ENCODE measurements at places on chromosomes 16 and 17.

GRCh38 chr16:24876231-24876630, 30.5 kb downstream of the SLC5A11 start:
- DNase-seq, result no peak

DNA sequence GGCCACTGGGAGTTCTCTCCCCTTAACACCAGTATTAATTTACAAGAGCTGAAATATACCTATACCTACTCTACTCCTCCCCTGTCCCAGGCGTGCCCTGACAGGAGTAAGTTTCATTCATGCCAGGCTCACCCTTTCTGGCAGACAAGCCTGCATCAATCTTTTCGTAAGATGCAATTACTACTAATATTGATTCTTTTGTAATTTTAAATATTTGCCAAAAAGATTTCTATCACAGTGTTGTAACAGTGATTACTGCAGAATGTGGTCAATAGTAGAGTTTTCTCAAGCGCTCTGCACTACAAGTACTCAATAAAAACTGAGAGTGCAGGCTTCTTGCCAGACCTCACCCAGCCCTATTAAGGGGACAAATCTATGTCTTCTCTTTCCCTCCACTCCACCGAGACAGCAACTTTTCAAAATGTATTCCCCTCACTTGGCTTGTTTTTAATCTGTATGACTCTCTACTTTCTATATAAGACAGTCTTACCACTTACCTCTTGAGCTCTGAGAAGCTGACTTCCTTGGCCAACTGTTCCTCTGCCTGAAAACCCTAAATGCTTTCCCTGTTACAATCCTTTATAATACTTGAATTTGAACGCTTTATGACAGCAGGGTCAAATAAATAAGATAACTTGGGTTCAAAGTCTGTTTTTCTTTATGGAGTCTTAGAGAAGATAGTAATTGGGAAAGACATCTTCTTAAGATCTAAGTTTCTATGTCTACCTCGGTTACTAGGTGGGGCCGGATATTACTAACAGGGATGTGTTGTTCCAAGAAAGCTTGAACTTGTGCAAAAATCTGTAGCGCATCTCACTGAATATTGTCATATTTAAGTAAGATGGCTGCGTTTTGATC, at the start of gene TMIGD1:
Gene TMIGD1 (minus strand): TSS at position 555 of the 858 bp plus-strand sequence. CDS start 1,924 bp downstream, outside the sequence.
- DNase-seq, result no peak

DNA sequence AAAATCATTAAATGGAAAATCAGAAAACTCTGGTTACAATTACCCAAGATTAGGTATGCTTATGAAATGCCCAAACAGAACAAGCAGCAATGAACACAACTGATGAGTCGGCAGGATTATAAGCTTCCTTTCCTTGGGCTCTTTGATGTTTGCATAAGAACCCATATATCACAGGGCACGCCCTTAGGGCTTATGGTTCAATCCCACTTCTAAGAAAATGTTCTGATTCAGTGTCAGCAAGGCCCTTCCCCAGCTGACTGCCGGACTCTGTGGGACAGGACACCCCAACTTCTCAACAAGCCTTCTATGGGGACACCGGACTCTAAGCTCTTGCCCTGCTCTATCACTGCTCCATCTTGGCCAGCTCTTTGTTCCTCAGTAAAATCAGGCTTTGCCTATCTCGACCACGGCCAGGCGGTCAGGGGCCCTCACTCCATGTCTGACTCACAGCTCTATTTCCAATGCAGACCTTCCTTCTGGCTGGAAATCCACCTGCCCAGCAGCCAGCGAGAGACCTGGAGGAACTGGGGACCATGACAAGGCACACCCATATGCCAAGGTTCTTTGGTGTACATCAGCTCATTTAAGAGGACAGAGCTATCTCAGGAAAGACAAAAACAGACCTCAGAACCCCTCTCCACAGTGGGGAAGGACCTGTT, 26.8 kb downstream of the LITAFD start:
- DNase-seq, result no peak

GRCh38 chr16:48918520-48919258, 308.7 kb upstream of the N4BP1 start:
- no peak for DNase-seq

DNA sequence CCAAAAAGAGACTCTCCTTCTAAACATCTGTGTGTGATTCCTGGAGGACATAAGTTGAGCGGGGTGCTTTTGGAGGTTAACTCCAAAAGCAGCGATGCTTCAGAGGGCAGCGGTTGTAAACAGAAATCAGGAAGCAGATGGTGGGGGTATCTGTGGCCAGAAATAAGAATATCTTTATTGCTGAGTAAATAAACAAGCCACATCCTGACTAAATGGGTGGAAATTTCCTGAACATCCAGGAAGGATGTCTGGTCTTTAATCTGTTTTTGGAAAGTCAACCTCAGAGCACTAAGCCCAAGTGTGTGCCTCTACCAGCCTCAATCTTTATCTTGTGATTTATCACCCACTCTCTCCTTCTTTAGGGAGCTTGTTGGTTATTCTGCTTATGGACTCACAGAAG, 123.3 kb downstream of the CDH13 start:
- DNase-seq, result no peak

DNA sequence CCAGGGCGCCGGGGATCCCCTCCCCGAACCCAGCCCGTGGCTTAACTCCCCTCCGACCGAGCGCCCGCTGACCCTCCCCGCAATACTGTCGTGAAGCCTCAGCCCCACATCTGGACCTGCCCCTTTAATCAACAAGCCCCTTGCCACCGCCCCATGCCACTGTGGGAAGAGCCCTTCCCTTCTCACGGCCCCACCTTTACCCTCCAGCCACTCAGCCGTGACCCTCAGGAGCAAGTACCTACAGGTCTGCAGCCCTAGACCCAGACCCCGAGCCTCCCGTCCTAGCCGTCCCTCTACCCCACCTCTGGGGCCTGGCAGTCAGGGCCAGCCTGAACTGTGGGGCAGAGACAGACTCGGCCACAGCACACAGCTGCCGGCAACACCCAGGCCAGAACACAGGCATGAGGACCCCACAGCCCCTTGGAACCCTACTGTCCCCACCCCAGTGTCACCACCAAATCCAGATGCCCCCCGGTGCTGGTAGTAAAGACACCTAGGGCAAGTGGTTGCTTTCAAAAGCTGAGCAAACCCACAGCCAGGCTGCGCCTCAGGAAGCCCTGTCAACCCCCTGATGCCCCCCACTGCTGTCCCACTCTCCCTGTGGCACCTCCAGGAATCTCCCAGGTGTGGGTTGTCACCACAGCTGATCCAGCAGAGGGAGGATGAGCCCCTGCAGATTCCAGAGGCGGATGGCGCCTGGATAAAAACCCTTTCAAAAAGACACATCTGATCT, 1.4 kb downstream of the NXPH3 start:
- DNase-seq, result no peak

DNA sequence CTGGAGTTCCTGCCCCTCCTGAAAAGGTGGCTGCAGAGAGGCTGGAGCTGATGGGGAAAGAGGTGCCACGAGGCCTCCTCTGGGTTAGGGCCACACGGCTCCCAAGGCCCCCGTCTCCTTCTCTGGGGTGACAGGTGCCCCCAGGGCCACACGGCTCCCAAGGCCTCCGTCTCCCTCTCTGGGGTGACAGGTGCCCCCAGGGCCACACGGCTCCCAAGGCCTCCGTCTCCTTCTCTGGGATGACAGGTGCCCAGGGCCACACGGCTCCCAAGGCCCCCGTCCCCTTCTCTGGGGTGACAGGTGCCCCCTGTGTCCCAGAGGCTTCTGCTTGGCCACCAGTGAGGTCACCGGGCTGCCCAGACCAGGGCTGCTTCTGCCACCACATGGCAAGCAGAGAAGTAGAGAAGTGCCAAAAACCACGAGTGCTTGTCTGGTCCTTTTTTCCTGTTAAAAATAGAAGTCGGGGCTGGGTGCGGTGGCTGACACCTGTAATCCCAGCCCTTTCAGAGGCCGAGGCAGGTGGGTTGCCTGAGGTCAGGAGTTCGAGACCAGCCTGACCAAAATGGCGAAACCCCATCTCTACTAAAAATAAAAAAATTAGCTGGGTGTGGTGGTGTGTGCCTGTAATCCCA, 4.1 kb downstream of the CAPN15 start:
- DNase-seq, result no peak

Data from NCI-H187 treated with DMSO at 0.1 percent for 48 hours (cell line).